ENCODE measurements at places on chromosomes 1 and 21.

- DNase-seq = no peak
Measured at GRCh38 chr1:237580726-237581125, 310.0 kb downstream of the ZP4 start.

- no peak for DNase-seq
Measured at GRCh38 chr1:59292562-59292961, 4.3 kb upstream of the FGGY start.

- no peak for DNase-seq
Measured at GRCh38 chr1:222384531-222384930, 163.4 kb downstream of the HHIPL2 start.

DNA sequence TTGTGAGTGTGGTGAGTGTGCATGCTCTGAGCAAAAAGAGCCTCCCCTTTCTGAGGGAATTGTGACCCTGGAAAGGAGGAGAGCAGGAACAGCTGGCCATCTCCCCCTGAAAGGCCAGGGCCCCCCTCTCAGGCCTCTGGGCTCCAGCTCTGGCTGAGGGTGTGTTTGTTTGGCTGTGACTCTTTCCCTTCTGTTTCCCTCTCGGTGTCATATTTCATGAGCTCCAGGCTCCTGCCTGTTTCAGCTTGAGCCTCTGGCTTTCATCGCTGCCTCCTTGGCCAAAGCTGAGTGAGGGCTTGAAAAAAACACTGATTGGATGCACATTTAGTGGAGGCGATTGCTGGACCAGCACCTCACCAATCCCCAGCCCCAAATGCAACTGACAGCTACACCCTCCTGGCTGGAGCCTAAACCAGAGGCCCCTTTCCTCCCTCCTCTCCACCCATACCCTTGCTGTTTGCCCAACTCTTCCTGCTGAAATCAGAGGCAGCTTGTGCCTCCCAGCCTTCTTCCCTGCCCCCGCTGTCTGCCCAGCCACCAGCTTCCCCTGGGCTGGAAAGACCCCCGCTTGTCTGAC lies 64.1 kb downstream of the DDR2 start:
- peak; percentile 84 for DNase-seq

GRCh38 chr1:18633422-18634155 lies 2.9 kb downstream of the PAX7 start:
- DNase-seq = no peak

GRCh38 chr1:185598332-185598731 lies 135.9 kb upstream of the HMCN1 start:
- DNase-seq = no peak

GRCh38 chr21:17590430-17590829 lies 22.3 kb downstream of the BTG3 start:
- DNase-seq = no peak

DNA sequence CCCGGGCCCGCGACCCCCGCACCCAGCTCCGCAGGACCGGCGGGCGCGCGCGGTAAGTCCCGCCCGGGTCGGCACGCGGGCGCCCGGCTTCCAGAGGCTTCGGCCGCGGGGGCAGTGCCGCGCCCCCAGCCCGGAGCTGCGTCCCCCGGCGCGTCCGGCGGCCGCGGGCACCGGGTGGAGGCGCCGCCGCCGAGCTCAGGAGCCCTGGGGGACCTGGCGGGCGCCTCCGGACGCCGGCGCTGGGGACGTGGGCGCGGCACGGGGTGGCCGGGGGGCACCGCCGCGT lies 227 bp downstream of the NBL1 start:
- no peak for DNase-seq

GRCh38 chr1:155598842-155599331 lies 11.1 kb upstream of the MSTO1 start:
- DNase-seq = no peak

- DNase-seq = no peak
Measured at GRCh38 chr1:112504661-112505399, 3.9 kb upstream of the WNT2B start.

DNA sequence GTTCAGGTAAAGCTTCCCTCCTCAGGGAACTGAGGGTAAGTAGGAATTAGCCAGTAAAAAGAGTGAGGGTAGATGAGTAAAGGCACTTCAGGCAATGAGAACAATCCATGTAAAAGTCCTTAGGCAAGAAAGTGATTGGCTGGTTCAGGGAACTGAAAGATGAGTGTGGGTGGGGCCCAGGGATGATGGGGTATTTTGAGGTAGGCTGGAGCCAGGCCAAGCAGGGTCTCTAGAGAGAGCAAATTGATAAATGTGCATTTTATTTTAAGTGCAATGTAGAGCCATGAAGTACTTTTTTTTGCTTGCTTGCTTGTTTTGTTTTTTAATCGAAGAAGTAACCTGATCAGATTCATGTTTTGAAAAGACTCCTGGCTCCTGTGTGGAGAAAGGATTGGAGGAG lies 26.5 kb downstream of the OSBPL9 start:
- DNase-seq = no peak

DNA sequence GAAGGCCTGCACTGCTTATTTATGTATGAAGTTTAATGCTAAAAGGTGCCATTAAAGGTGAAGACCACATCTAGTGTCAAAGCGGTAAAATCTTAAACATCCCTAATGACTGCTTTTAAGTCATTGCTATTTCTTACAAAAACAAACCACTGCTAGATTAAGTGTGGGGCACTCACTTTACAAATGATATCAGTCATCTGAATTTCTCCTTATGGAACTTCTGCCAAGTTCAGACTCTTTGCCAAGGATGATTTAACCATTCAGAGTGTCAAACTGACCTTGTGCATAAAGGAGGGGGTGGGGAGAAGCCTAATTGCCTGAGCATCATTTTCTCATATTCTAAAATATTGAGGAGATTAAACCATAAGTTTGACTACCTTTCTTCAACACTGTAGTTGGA lies 271.5 kb downstream of the TGFB2 start:
- DNase-seq = no peak

DNA sequence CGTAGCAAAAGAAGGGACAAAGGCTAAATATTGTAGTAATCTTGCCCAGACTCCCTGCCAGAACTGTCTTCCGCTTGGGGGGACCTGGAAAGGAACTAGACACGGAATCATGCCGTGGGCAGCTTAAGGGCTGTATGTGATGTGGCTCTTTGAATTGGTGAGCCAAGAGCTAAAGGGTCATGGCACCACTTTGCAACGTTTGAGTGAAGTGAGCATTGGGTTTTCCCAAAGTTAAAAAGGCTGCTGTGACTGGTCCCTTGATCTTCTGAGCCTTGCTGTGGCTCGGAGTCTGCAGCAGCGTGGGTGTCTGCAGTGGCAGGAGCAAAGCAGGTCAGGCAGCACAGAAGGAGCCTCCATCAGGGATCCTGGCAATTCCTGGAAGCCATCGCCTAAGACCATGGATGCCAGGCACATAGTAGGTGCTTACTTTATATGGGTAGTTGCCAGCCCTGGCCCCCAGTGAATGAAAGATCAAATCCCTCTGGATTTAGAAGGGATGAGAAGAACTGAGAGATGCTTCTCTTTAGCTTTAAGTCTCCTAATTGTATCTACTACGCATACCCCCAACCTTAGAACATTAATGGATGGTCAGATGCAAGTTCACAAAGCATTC lies 1.8 kb downstream of the SMYD2 start:
- DNase-seq = no peak

DNA sequence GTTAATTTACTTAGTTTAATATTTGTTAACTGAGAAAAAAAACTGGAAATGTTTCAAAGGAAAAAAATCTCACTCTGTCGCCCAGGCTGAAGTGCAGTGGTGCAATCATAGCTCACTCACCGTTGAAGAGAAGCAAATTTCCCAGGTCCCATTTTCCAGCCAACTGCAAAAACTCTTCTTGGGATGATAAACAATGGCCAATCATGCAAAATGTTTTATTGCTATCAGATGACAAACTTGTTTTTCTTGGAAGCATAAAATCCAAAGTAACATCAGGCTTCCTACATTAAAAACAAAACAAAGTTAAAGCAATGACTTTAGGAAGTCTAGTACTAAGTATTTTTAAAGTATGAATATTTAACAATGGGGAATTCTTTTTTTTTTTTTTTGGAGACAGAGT lies 84.9 kb downstream of the LYST start:
- DNase-seq = no peak

GRCh38 chr1:46452931-46453325 lies 36.7 kb upstream of the DMBX1 start:
- no peak for DNase-seq

DNA sequence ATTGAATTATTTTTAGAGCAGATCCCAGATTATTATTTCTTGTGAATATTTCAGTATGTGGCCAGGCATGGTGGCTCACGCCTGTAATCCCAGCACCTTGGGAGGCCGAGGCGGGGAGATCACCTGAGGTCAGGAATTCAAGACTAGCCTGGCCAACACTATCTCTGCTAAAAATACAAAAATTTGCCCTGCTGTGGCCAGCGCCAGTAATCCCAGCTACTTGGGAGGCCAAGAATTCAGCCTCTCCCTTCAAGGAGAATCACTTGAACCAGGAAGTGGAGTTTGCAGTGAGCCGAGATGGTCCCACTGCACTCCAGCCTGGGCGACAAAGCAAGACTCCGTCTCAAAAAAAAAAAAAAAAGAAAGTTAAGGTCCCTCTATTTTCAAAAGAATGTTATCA lies 4.3 kb downstream of the OSBPL9 start:
- no peak for DNase-seq

DNA sequence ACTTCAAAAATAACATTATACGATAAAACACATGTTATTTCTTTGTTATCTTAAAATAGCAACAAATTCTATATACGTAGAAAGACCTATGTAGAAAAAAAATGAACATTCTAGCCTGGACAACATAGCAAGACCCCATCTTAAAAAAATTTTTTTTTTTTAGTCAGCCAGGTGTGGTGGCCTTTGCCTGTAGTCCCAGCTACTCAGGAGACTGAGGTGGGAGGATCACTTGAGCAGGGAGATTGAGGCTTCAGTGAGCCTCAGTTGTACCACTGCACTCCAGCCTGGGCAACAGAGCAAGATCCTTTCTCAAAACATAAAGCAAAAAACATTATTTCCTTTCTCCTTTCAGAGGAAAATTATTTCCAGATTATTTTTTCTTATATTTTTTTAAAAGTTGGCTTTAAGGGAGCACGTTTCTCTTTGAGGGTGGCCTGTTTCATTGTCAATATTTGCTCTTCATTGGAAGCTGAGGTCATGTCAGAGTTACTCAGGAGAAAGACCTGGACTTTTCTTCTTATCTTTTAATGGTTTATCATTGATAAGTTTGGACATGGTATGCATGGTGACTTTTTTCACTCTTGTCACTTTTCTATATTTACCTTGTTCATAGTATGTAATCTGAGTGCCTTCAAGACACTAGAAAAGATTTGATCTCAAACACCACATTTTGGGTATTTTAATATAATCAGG lies 32.0 kb downstream of the NFIA start:
- DNase-seq = no peak

GRCh38 chr1:168755800-168756418 lies 26.9 kb upstream of the DPT start:
- no peak for DNase-seq

- no peak for DNase-seq
Measured at GRCh38 chr21:26691416-26691815, 118.3 kb upstream of the CYYR1 start.

DNA sequence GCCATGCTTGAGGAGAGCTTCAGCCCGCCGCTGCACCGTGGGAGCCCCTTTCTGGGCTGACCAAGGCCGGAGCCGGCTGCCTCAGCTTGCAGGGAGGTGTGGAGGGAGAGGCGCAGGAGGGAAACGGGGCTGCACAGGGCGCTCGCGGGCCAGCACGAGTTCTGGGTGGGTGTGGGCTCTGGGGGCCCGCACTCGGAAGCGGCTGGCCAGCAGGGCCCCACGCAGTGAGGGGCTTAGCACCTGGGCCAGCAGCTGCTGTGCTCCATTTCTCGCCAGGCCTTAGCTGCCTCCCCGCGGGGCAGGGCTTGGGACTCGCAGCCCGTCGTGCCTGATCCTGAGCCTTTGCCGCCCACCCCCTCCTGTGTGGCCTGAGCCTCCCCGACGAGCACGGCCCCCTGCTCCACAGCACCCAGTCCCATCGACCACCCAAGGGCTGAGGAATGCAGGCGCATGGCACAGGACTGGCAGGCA lies 1554.0 kb downstream of the KCNT2 start:
- DNase-seq = no peak

- peak; percentile 85 for DNase-seq
Measured at GRCh38 chr1:33086384-33086850, 5.5 kb downstream of the AZIN2 start.

DNA sequence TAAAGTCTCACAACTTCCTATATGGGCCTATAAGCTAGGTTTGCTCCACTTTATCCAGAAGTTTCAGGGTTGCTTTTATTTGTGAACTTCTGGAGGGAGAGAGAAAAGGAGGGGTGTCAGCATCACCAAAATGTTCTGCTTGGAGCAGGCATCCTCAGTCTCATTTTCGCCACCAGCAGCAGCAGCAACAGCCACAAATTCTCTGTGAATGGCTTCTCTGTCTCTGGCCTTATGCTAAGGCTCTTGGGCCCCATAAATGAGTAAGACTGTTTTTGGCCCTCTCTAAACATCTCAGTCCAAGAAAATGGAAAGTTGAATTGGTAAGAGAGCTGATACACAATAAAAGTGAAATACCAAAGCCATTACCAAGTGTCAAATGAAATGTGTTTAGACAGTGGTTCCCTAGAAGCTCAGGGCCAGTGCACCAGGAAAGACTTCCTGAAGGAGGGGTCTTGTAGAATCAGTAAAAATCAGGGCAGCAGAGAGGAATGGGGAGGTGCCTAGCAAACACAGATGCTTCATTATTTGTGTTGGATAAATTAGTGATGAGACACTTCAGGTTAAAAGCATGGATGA lies 53.0 kb upstream of the SPATA6 start:
- no peak for DNase-seq

DNA sequence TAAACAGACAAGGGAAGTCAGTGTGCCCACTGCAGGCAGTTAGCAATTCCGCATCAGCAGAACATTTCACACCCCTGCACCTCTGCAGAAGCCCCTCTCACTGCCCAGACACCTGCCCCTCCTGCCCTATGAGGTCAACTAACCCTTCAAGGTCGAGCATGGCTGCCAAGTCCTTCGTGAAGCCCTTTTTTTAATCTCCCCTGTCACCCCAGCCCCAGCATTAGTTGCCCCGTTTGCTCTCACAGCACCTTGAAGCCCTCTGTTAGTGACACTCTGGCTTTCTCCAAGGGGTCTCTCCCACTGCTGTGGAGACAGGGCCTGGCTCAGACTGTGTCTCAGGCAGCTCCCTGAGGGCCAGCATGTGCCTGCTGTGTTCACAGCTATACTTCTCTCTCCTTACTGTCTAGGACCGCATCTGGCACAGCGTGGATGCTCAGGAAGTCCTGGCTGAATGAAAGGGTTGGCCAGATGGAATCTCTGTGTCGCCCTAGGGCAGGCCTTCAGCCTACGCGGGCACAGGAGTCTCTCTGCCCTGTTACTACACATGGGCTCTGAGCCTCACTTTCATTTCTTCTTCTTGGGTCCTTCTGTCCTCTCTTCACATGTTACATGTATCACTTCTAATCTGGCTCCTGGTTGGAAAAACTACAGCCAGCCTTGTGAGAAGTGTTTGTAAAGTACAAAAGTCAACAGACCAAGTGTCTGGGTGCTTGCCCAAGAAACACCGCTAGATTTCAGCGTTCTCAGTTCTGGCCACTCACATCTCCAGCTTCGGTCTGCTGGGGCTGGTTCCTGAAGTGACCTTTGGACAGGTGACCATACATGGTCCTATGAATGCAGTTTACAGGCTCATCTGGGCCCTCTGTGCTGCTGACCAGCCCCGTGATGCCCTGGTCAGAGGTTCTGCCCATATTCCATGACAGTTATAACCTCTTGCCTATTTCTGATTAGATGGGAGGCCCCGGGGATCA lies 19.7 kb downstream of the SLC2A1 start:
- peak; percentile 40 for DNase-seq
